ENCODE measurements at places on chromosomes 1 and 21. TPM values are rescaled to one million over a fixed set of nuclear protein-coding genes. Genes with fewer than 3 reads are reported as not detected.

The TMEM59 gene
- total RNA-seq = 110 TPM

The MFSD2A gene
- 4.3 TPM for total RNA-seq

The TMEM269 gene
- total RNA-seq = 0.08 TPM

The TRIM58 gene
- not detected for total RNA-seq

The OR6N1 gene
- total RNA-seq = not detected

The CHI3L2 gene
- total RNA-seq = 0.32 TPM

The RPL5 gene
- 1,126 TPM for total RNA-seq

The LRRC39 gene
- total RNA-seq = 0.20 TPM

Measured in A549 treated with ZK216348 at 1 μM for 4 hours (cell line).